ENCODE measurements at places on chromosomes 13 and 19.

DNA sequence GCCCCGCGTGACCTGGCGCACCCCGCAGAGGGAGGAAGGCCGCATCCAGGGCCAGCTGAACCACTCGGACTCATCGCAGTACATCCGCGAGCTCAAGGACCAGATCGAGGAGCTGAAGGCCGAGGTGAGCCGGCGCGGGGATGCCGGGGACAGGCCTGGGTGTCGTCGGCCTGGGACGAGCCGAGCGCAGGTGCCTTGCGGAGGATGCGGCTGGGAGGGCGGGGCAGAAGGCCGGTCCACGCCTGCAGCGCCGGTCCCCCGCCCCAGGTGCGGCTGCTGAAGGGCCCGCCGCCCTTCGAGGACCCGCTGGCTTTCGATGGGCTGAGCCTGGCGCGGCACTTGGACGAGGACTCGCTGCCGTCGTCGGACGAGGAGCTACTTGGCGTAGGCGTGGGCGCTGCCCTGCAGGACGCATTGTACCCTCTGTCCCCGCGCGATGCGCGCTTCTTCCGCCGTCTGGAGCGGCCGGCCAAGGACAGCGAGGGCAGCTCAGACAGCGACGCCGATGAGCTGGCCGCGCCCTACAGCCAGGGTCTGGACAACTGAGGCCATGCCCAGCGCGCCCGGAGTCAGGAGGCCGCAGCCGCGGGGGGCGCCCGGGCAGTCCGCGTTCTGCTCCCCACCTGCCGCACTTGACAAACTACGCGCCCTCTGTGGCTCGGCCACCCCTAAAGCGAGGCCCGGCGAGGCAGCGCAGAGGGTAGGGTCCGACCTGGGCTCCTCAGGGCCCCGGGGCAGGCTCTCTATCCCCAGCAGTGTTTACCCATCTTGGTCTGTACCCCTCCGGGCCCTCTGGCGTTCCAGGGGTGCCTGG lies 10.8 kb downstream of the PRR36 start:
- peaks cover 6% of the 10 kb centered on the region for H3K4me1 ChIP-seq
- H3K36me3 ChIP-seq, result peaks cover 8% of the 10 kb centered on the region
- no peaks in the 10 kb centered on the region for H3K27me3 ChIP-seq

GRCh38 chr19:28171983-28172382 lies 1041.0 kb downstream of the UQCRFS1 start:
- H3K36me3 ChIP-seq, result peaks cover 12% of the 10 kb centered on the region
- no peak for DNase-seq
- no peak overlapping the region for H3K4me3 ChIP-seq
- no peaks in the 10 kb centered on the region for H3K27me3 ChIP-seq
- H3K27ac ChIP-seq, result no peak overlapping the region
- H3K4me1 ChIP-seq, result no peaks in the 10 kb centered on the region

DNA sequence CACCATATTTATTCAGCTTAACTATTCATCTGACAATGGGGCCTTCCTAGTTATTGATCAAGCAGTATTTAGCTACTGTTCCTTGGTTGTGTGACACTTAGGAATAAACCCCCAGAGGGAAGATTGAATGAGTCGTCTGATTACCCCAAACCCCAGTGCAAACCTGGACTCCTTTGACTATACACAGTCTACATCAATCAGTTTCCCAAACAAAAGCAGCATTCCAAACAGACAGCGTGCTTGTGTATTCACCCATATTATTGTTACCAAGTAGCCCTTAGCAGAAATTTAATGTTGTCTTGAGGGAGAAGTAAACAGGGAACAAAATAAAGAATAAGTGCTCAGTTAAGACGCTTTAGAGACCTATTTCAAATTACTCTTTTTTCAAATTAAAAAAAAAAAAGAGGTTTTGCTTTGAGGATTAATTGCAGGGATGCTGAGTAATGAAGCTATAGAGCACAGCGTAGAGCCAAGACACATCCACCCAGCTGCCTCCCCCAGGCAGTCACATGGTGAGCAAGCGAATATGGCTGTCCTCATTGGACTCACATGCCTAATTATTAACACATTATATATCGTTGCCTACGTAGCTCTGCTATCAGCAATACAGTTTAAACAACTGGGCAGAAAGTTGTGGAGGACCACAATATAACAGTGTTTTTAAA lies 14.7 kb upstream of the B3GLCT start:
- peaks cover 10% of the 10 kb centered on the region for H3K27me3 ChIP-seq
- no peaks in the 10 kb centered on the region for H3K36me3 ChIP-seq
- no peak overlapping the region for H3K4me3 ChIP-seq
- H3K27ac ChIP-seq, result no peak overlapping the region

GRCh38 chr13:79290595-79291244 lies 115.3 kb downstream of the RBM26 start:
- H3K36me3 ChIP-seq, result no peaks in the 10 kb centered on the region
- no peaks in the 10 kb centered on the region for H3K27me3 ChIP-seq
- no peak overlapping the region for H3K27ac ChIP-seq
- no peak for DNase-seq
- H3K4me1 ChIP-seq, result no peaks in the 10 kb centered on the region
- no peak overlapping the region for H3K4me3 ChIP-seq
